ENCODE measurements at places on chromosomes 4 and X. TPM values are rescaled to one million over a fixed set of nuclear protein-coding genes. Genes with fewer than 3 reads are reported as not detected.
A peak's percentile ranks its signal among the peaks of the same experiment; 100 is the strongest.

GRCh38 chr4:169377367-169377766 is 106.6 kb upstream of the SH3RF1 start:
- no peak for DNase-seq
- no peaks in the 10 kb centered on the region for H3K27me3 ChIP-seq
- H3K4me3 ChIP-seq, result no peak overlapping the region
- H3K4me1 ChIP-seq, result no peaks in the 10 kb centered on the region
- no peak overlapping the region for H3K27ac ChIP-seq
- H3K36me3 ChIP-seq, result no peaks in the 10 kb centered on the region

- H3K27me3 ChIP-seq, result no peaks in the 10 kb centered on the region
- no peak for DNase-seq
- H3K27ac ChIP-seq, result no peak overlapping the region
- H3K36me3 ChIP-seq, result no peaks in the 10 kb centered on the region
- no peak overlapping the region for H3K4me3 ChIP-seq
- H3K4me1 ChIP-seq, result no peaks in the 10 kb centered on the region
These were observed 133.1 kb downstream of the ARAP2 start for GRCh38 chr4:36111172-36111571.

DNA sequence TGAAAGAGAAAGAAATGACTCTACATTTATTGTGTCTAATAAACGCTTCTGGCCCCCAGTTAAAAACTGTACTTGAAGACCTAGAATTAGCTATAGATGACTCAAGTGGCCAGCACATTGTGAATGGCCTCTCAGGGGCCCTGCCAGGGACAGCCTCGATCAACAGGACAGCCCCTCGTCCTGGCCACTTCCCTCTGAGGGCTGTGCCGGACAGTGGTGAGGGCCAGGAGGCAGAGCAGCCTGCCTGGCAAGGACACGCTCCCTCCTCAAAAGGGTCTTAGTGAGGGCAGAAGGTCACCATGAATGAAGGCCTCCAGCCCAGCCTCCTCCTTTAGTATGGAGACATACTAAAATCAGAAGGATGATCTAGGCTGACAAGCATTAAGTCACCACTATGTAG is 16.5 kb downstream of the RNF212 start:
- H3K27ac ChIP-seq, result no peak overlapping the region
- no peak for DNase-seq
- H3K4me3 ChIP-seq, result no peak overlapping the region
- no peaks in the 10 kb centered on the region for H3K4me1 ChIP-seq
- H3K27me3 ChIP-seq, result no peaks in the 10 kb centered on the region
- no peaks in the 10 kb centered on the region for H3K36me3 ChIP-seq

DNA sequence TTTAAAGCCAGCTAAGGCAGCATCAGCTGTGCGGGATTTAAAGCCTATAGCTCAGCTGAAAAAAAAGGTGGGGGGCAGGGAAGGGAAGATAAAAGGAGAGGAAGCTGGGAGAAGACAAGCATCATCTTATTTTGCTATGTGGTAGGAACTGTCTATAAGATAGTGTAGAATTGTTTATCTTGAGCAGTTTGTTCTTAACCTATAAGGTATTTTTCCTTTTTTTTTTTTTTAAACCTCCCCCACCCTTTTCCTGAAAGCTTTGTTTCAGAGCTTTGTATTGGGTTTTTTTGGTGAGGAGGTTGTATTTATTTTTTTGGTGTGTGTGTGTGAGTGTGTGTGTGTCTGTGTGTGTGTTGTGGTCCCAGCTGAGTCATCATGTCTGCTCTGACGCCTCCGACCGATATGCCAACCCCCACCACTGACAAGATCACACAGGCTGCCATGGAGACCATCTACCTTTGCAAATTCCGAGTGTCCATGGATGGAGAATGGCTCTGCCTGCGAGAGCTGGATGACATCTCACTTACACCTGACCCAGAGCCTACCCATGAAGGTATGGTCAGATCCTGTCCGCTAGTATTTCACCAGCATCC is 531 bp downstream of the RUFY3 start:
- no peak for DNase-seq
- peaks cover 3% of the 10 kb centered on the region for H3K4me1 ChIP-seq
- H3K4me3 ChIP-seq, result peak overlapping the region; percentile 48
- H3K36me3 ChIP-seq, result no peaks in the 10 kb centered on the region
- H3K27ac ChIP-seq, result peak overlapping the region; percentile 73
- H3K27me3 ChIP-seq, result no peaks in the 10 kb centered on the region

GRCh38 chr4:126572264-126572663 is 1060.5 kb upstream of the INTU start:
- no peak overlapping the region for H3K4me3 ChIP-seq
- DNase-seq, result no peak
- H3K27ac ChIP-seq, result no peak overlapping the region
- no peaks in the 10 kb centered on the region for H3K4me1 ChIP-seq
- no peaks in the 10 kb centered on the region for H3K27me3 ChIP-seq

DNA sequence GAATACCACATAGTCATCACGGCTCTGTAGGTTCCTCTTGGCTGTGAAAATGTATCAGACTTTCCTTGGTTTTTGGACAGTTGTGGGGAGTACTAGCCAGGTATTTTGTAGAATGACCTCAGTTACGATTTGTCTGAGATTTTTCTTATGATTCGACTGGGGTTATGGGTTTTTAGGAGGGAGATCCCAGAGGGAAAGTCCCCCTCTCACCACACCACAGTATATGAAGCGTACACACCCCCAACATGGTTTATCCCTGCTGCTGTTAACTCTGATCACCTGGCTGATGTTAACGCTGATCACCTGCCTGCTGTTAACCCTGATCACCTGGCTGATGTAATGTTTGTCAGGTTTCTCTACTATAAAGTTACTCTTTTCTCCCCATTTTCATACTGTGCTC is 72.6 kb downstream of the ANAPC4 start:
- H3K27me3 ChIP-seq, result no peaks in the 10 kb centered on the region
- no peak overlapping the region for H3K4me3 ChIP-seq
- no peak for DNase-seq
- H3K36me3 ChIP-seq, result no peaks in the 10 kb centered on the region
- H3K4me1 ChIP-seq, result no peaks in the 10 kb centered on the region
- H3K27ac ChIP-seq, result no peak overlapping the region

DNA sequence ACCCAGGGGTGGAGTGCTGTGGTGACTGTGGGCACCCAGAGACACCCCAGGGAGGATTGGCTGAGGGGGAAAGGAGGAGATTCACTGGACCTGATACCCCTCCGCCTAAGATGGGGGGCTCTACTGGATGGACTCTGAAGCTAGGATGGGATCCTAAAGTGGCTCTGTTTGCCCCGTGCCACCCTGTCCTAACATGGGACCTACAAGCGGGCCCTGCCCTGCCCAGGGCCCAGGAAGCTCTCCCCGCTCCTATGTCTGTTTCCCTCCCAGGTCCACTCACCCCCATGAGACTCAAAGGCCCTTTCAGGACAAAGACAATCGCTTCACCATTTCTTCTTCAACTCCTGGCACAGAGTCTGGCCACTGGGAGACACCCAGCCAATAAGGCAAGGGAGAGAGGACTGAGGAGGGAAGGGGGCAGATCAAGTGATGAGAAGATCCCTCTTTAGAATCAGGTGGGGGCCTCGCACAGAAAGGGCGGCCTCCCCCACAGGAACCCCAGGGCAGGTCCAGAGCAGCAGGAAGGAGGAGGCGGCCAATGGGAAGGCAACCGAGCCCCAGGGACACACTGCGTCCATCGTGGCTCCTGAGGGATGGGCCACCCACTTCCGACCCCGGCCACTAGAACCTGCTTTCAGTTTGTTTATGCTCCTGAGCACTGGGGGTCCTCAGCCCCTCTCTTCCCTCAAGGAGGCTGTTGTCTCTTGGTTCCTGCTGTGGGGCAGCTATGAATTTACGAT is 155.4 kb downstream of the AFAP1 start:
- peaks cover 59% of the 10 kb centered on the region for H3K4me1 ChIP-seq
- DNase-seq, result no peak
- no peaks in the 10 kb centered on the region for H3K27me3 ChIP-seq
- no peak overlapping the region for H3K27ac ChIP-seq

DNA sequence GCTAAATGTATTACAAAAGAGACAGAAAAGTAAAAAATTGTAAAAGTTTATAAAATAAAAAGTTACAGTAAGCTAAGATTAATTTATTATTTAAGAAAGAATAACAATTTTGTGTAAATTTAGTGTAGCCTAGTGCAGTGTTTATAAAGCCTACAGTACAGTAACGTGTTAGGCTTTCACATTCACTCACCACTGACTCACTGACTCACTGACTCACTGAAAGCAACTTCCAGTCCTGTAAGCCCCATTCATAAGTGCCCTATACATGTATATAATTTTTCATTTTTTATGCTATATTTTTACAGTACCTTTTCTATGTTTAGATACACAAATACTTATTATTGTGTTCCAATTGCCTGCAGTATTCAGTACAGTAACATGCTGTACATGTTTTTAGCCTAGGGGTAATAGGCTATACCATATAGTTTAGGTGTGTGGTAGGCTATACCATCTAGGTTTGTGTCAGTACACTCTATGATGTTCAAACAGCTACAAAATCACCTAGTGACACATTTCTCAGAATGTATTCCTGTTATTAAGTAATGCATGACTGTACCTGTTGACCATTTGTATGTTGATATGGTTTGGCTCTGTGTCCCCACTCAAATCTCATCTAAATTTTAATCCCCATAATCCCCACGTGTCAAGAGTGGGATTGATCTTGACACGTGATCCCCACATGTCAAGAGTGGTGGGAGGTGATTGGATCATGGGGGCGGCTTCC is 57.9 kb downstream of the CFAP299 start:
- no peaks in the 10 kb centered on the region for H3K36me3 ChIP-seq
- no peak overlapping the region for H3K4me3 ChIP-seq
- no peak overlapping the region for H3K27ac ChIP-seq
- no peaks in the 10 kb centered on the region for H3K4me1 ChIP-seq

DNA sequence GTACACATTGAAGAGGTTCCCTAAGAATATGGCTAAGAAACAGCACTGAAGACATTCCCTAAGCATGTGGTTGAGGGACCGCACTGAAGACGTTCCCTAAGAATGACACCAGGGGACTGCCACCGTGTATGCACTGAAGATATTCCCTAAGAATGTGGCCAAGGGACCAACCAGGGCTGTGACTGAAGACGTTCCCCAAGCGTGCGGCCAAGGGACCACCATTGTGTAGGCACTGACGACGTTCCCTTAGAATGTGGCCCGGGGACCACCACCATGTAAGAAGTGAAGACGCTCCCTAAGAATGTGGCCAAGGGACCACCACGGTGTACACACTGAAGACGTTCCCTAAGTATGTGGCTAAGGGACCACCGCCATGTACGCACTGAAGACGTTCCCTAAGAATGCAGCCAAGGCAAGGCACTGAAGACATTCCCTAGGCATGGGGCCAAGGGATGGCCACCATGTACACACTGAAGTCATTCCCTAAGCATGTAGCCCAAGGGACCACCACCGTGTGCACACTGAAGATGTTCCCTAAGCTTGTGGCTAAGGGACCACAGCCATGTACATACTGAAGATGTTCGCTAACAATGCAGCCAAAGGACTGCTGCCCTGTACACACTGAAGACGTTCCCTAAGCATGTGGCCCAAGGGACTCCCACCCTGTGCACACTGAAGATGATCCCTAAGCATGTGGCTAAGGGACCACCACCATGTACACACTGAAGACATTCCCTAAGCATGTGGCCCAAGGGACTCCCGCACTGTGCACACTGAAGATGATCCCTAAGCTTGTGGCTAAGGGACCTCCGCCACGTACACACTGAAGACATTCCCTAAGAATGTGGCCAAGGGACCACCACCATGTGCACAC is 22.0 kb downstream of the DHRSX start:
- no peaks in the 10 kb centered on the region for H3K36me3 ChIP-seq
- no peak overlapping the region for H3K4me3 ChIP-seq
- no peaks in the 10 kb centered on the region for H3K27me3 ChIP-seq
- peaks cover 6% of the 10 kb centered on the region for H3K4me1 ChIP-seq

GRCh38 chr4:56857601-56858309 is 36.3 kb upstream of the SPINK2 start:
- H3K4me1 ChIP-seq, result no peaks in the 10 kb centered on the region
- H3K4me3 ChIP-seq, result no peak overlapping the region
- H3K27ac ChIP-seq, result no peak overlapping the region
- no peak for DNase-seq

DNA sequence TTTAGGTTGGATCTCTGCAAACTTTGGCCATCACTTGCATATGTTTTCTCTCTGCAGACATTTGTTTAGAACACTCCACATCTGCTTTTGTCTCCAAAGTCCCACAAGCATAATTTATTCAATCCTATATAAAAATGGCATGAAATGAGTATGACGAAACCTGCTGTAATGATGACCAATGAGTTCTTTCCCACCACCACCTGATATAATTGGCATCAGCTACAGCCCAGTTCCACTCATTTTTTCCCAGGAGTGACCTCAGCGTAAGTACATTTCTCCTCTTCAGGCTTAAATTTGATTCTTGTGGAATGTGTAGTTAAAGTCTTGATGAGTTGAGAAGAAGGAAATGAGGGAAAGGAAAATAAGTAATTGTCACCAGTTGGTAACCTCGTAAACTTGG is 205.1 kb downstream of the AWAT2 start:
- no peaks in the 10 kb centered on the region for H3K27me3 ChIP-seq
- H3K4me3 ChIP-seq, result no peak overlapping the region
- H3K36me3 ChIP-seq, result no peaks in the 10 kb centered on the region
- no peak for DNase-seq

DNA sequence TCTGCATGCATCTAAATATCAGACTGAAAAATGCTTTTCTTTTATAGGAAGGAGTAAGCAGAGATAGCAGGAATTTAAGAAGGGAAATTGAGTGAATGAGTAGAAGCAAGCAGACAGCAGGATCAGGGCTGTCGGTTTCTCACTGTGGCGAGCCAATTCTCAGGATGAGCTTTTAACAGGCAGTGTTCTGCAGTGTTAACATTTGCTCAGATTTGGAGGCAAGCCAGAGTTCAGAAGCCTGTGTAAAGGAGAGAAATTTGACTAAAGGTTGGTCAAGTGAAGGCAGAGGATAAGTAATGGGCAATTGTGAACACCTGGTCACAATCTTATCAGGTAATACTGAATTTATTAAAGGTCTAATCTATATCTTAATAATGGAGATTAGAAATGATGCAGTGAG is 133.3 kb upstream of the MAGEB16 start:
- H3K27me3 ChIP-seq, result no peaks in the 10 kb centered on the region
- H3K4me3 ChIP-seq, result no peak overlapping the region
- H3K4me1 ChIP-seq, result no peaks in the 10 kb centered on the region
- no peak overlapping the region for H3K27ac ChIP-seq

DNA sequence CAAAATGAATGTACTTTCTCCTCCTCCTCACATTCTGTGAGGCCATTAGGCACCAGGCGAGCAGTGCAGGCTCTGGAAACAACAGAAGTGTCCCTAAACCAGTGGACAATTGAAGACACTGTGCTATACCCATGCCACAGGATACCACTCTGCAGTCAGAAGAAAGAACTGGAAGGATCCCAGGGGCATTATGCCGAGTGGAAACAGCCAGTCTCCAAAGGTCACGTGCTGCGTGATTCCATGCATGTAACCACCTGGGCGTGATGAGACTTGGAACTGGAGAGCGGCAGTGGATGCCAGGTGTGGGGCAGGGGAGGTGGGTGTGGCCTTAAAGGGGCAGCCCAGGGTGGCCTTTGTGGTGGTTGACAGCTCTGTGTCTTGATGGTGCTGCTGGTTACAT is 139.4 kb downstream of the EVC2 start:
- no peak overlapping the region for H3K4me3 ChIP-seq
- H3K27ac ChIP-seq, result no peak overlapping the region
- DNase-seq, result peak; percentile 68
- H3K36me3 ChIP-seq, result peaks cover 72% of the 10 kb centered on the region

ETNPPL gene
- 2.0 TPM for total RNA-seq

GRIPAP1 gene
- total RNA-seq, result 24.7 TPM

RGN gene
- 6.5 TPM for total RNA-seq

PPP2R2C gene
- total RNA-seq, result 1.7 TPM

APOOL gene
- 19.5 TPM for total RNA-seq

CT45A6 gene
- total RNA-seq, result not detected

PCYT1B gene
- 11.7 TPM for total RNA-seq

GLOD5 gene
- total RNA-seq, result not detected

SPANXD gene
- total RNA-seq, result not detected

CYTL1 gene
- total RNA-seq, result 2.0 TPM
